ENCODE measurements at places on chromosomes 11 and 22.

- no peak for DNase-seq
Measured at GRCh38 chr22:30564761-30565119, 9.7 kb downstream of the GAL3ST1 start.

- no peak for DNase-seq
Measured at GRCh38 chr11:106186630-106187029, 109.2 kb downstream of the AASDHPPT start.

DNA sequence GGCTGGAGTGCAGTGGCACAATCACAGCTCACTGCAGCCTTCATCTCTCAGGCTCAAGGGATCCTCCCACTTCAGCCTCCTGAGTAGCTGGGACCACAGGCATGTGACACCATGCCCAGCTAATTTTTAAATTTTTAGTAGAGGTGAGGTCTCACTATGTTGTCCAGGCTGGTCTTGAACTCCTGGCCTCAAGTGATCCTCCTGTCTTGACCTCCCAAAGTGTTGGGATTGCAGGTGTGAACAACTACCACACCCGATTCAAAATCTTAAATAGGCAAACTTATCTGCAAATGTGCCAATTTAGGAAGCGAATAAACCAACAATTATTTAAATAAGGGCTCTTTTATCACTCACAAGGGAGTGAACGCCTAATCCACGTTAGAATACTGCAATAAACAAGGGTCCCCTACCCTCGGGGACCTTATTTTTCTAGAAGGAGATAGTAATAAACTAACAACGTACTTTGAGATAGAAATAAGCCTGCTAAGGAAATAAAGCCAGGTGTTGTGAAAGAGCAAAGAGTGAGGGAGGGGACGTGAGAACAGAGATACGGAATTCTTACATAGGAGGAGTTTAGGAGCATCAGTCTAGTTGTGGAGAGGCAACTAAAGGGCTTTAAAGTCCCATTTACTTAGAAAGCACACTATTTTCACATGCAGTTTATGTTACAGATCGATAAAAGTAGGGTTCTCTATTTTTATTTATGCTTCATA is 3.0 kb upstream of the WEE1 start:
- DNase-seq, result no peak

DNA sequence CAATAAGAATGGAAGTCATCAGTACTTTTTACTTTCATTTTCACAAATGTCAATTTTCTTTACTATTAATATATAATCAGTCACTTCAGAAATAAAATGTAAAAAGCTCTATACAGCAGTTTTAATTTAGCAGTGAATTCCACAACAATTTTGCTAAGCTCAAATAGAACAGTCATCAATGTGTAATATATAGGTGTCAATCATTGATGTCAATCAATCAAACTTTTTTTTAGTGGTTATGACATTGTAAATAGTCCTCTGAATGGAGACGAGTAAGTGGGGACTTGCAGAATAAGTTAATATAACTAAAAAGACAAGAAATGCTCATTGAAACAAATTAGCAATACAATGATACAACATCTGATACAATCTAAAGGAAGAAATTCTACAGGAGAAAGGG is 327.4 kb downstream of the GUCY1A2 start:
- no peak for DNase-seq

GRCh38 chr11:110524238-110524637 is 94.5 kb downstream of the FDX1 start:
- DNase-seq, result no peak

DNA sequence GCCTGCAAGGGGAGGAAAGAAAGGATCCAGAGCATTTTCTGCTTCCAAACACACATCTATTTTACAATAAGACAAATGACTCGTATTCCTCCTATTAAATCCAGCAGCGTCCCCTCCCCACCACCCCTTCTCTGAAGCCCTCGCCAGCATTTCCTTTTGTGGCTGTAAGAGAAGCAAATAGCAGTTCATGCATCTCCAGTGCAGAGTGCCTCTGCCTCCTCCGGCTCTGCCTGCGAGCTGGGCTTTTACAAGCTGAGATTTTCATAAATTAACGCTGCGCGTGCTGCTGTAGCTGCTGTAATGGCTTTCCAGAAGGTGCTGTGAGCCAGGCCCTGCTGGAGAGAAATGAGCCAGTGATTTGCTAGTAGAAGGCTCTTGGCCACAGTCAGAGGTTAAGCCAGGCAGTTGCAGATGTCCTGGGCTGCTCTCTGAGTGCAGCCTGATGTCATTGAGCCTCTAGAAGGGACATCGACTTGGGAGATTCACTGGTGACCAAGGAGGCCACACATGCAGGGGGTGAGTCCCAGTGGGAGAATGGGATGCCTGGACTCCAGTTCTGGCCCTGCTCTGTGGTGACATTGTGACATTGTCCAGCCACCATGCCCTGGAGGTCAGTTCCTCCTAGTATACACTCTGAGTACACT is 134.5 kb upstream of the NAV2 start:
- no peak for DNase-seq

- peak; percentile 8 for DNase-seq
Measured at GRCh38 chr11:358129-358800, 11.0 kb upstream of the B4GALNT4 start.

- DNase-seq, result no peak
Measured at GRCh38 chr22:27064386-27064785, 407.0 kb downstream of the MIAT start.

GRCh38 chr11:134207538-134208239 is 16.1 kb downstream of the NCAPD3 start:
- peak; percentile 61 for DNase-seq

DNA sequence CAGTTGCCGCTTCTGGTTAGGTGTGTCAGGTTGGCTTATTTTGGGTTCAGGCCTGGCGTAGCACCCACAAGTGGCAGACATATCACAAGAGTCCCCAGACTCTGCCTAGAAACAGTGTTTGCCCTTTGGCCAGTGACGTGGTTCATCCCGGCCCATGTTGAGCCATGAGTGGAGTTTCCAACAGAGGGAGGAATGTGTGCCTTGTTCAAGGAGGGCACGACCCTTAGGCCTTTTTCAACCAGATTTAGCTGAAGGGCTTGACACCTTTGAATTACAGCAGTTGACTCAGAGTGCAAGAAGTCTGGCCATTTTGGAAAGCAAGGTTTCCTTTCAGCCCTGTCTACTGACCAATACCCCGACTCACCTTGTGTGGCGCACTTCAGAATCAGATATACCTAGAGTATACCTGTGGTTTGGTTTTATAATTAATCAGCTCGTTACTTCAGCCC is 15.1 kb upstream of the AIFM3 start:
- DNase-seq, result no peak
